ENCODE measurements at places on chromosomes 5 and 9. TPM values are rescaled to one million over a fixed set of nuclear protein-coding genes. Genes with fewer than 3 reads are reported as not detected.

DNA sequence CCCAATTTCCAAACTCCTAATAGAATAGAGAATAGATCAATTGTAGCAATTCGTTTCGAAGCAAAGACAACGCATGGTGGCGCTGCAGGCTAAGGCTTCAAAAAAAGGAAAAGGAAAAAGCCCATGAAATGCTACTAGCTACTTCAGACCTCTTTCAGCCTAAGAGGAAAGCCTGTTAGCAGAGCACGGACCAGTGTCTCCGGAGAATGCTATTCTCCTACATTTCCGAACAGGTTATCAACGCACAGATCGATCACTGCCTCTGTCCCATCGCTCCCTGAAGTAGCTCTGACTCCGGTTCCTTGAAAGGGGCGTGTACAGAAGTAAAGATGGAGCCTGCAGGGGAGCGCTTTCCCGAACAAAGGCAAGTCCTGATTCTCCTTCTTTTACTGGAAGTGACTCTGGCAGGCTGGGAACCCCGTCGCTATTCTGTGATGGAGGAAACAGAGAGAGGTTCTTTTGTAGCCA lies at the start of gene PCDHB15:
TSS of gene PCDHB15 (plus strand) at position 146 of the 468 bp plus-strand sequence. CDS start at position 330, 184 bp downstream.
- no peaks in the 10 kb centered on the region for H3K4me1 ChIP-seq
- H3K36me3 ChIP-seq, result no peaks in the 10 kb centered on the region
- no peaks in the 10 kb centered on the region for H3K27me3 ChIP-seq
- peak; percentile 63 for DNase-seq
- no peak within 1 kb of the TSS for H3K27ac ChIP-seq

DNA sequence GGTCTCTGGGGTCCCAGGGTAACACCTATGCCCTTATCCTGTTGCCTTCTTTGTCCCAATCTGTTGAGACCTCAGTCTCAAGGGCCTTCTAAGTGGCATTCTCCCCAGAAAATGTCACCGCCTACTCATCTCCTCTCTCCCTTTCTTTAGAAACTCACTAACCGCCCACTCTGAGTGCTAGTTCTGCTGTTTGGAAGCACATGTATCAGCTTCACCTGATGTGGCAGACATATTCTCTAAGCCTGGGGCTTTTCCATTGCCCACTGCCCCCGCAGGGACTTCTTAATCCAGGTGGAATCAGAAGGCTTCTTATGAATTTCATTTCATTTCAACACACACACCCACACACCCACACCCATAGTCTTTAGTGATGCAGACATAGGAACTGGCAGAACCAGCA lies 165.1 kb downstream of the ASTN2 start:
- H3K4me1 ChIP-seq, result no peaks in the 10 kb centered on the region
- no peaks in the 10 kb centered on the region for H3K27me3 ChIP-seq
- no peak for DNase-seq
- H3K27ac ChIP-seq, result no peak overlapping the region
- no peak overlapping the region for H3K4me3 ChIP-seq

DNA sequence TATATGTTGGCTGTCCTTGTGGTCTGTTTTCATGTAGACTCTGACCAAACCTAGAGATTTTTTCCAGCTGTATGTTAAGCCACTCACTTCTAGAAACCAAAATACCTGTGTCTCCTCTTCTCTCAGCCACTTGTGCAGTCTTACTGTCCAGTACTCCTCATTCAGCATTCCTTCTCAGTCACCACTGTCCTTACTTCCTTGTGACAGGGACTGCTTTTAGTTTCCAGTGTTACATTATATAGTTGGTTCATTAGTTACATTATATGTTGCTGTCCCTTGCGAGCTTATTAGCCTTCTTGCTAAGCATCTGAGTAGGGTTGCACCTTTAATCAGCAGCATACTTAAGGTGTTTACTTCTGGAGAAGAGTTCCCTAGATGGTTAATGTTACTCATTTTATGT lies 4.3 kb downstream of the ATP6V1G1 start:
- no peak for DNase-seq
- no peak overlapping the region for H3K27ac ChIP-seq
- no peaks in the 10 kb centered on the region for H3K36me3 ChIP-seq
- H3K4me1 ChIP-seq, result peaks cover 13% of the 10 kb centered on the region
- H3K27me3 ChIP-seq, result no peaks in the 10 kb centered on the region

GRCh38 chr9:99472240-99472915 lies 250.3 kb downstream of the SEC61B start:
- H3K36me3 ChIP-seq, result no peaks in the 10 kb centered on the region
- no peaks in the 10 kb centered on the region for H3K4me1 ChIP-seq
- no peaks in the 10 kb centered on the region for H3K27me3 ChIP-seq
- no peak overlapping the region for H3K4me3 ChIP-seq

- H3K4me3 ChIP-seq, result no peak overlapping the region
- H3K4me1 ChIP-seq, result no peaks in the 10 kb centered on the region
- no peak for DNase-seq
Observed at GRCh38 chr9:19451240-19452087, 42.7 kb downstream of the ACER2 start.

The QRFP gene
- not detected for total RNA-seq

The CMYA5 gene
- 27.3 TPM for total RNA-seq

The NEURL1B gene
- 38.3 TPM for total RNA-seq

All from ovary (tissue), 10 donors.